ENCODE measurements at places on chromosomes 11 and 22.

DNA sequence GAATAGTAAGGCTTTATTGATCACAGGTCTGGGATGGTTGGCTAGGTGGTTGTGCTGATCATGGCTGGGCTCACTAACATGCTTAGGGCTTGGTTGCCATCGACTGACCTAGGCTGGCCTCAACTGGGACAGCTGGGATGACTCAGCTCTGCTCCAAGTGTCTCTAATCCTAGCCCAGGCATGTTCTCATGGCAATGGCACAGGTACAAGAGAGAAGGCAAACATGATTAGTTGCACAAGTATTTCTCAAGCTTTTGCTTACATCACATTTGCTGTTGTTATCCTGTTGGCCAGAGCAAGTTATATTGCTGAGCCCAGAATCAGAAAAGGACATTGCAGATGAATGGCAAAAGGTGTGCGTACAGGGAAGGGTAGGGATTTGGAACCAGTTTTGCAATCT, 68.5 kb upstream of the SLC35C1 start:
- no peak for DNase-seq

GRCh38 chr22:21450858-21451353, 16.3 kb upstream of the TMEM191C start:
- no peak for DNase-seq

- no peak for DNase-seq
Observed at GRCh38 chr11:93672280-93672679, 10.8 kb downstream of the CEP295 start.

GRCh38 chr22:20044495-20045151, 23.7 kb downstream of the TANGO2 start:
- no peak for DNase-seq

DNA sequence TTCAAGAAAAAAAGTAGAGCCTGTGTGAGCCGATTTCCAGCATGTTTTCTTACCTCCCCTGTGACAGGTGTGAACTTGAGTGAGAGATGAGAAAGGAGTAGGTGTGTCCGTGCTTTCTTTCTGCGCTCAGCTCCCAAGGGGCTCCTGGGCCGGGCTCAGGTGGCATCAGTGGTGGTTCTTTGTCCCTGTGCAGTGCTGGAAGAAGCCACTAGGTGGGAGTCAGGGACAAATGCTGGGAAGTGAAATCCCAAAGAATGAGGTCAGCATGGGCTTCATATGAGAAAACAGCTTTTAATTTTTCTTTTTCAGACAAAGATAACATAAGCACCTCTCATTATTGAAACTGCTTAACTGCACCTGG, 57.8 kb downstream of the PPFIBP2 start:
- DNase-seq: no peak

DNA sequence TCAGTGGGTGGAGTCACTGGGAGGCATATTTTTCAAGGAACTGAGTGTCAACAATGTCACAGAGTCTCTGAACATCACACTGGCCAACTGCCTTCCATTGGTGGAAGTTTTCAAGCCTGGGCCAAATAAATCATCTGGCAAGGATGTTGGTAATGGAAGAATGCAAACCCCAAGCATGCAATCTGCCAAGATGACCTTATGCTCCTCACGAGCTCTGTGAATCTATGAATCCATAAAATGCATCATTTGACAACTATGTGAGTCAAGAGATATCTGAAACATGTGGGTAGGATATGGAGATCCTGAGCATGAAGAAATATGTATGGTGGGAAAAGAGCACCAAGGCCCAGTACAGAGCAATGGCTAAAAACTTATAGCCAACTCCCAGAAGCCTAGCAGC, 122.2 kb downstream of the PLEKHA7 start:
- DNase-seq: no peak

- DNase-seq: no peak
Observed at GRCh38 chr22:43159484-43160178, 8.3 kb downstream of the TSPO start.

DNA sequence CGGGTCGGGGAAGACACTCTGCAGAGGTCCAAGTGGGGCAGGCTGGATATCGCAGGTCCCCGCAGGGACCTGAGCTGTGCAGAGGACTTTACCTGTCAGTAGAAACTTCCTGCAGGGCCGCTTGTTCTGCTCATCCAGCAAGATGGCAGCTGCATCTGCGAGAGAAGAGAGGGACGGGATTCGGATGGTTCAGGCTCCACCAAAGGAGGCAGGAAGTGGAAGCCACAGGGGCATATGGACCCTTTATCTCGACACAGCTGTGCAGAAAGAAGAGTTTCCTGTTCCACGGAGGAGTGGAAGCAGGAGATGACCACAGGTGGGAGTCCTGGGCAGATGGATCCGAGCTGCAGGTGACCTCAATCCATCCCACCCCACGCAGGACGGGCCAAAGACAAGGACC, 22.5 kb downstream of the CABP7 start:
- no peak for DNase-seq

DNA sequence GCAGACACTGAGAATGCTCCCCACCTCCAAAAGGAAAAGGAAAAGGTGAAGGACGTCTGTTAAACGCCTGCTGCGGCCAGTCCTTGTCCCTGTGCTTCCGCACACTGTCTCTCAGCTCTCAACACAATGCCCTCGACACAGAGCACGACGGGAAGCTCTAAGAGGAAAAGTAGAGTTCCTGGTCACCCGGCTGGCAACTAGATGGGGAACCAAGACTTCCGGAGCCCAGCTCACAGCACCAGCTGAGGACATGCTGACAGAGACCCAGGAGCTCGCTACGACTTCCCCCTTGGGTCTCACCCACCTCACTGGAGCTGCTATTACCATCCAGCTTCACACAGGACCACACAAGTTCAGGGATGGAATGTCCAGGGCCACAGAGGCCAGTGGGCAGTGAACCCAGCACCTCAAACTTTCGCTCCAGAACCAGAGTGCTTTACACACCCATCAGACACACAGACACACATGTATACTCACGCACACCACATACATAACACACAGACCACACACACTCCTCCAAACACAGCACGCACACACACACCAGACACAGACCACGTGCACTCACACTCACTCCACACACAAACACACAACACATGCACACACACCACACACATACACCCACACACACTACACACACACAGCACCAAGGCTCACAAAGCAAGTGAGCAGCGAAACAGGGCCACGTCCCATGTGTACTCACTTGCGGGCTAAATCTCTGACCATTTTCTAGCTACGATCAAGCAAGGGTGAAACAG, 9.6 kb downstream of the SULT4A1 start:
- DNase-seq: no peak

DNA sequence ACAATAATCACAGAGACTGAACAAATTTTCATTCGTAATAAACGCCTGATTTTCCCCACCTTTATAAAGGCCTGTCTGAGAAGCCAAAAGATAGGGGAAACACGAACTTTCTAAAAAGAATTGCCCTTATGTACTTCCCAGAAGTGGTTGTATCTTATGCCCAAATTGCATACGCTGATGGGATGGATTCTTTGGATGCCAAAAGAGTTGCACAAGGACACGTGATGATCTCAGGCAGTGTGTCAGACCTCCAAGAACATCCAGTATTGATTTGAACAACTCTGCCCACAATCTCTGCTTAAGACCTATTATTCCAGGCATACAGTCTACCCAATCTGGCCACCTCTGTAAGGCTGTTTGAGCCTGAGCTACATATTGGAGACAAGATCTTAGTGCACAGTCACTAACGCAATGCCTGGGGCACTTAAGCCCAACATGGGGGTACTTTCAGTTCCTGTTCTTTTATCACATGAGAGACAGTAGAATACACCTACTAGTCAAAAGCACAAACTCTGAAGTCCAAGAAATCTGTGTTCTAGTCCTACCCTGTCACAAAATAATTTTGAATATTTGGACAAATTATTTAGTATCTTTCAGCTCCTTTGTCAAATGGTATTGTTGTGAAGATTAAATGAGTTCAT, 38.9 kb downstream of the OR10A6 start:
- DNase-seq: no peak

DNA sequence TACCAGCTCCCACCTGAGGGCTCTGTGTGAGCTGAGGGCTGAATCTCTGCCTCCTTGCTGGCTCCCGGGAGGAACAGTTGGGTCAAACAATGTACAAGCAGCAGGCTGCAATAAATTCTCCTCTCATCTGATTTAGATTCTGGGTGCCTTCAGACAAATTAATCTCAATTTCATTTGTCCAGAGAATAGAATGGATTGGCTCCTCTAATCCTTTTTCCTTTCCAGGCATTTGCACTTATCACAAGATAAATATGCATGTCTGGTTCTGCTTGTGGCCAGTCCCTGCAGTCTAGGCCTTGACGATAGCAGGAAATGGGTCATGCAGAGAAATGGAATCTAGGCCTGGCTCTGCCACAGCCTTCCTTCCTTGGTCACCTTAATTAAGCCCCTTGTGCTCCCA, 28.7 kb downstream of the UPB1 start:
- DNase-seq: no peak

- DNase-seq: no peak
Observed at GRCh38 chr11:28488336-28488735, 380.1 kb downstream of the METTL15 start.

- DNase-seq: no peak
Observed at GRCh38 chr11:114192841-114193389, 103.3 kb upstream of the NNMT start.

DNA sequence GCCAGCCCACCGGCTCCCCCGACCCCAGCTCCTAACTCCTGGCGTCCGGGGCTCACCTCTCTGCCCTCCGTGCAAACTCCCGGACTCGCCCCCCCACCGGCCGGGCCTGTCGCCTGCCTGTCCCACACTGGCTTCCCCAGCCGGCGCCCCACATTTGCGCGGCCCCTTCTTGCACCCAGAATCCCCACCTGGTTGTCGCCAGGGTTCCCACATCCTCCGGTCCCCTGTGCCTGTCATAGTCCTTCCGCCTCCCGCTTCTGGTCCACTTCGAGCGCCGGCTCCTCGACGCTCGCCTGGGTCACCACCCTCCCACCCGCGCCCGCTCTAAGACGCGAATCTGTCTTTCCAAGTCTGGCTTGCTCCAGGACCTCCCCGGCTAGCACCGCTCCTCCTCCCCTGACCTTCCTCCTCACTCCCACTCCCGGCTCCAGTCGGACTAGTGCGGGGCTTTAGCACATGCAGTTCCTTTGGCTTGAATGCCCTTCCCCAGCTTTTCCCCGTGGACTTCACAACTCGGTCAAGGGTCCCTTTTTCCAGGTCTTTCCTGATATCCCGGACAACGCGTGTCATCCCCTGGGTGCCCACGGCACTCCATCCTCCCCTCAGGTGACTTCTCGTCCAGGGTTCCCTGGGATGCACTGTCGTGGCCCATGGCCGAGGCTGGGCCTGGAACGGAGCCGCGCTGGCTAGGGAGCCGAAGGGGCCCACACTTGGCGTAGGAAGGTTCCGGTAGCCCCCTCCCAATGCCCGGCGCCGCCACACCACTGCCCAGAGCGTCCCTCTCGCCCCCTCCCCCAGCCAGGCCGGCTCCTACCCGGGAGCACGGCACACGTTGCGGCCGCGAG, 635 bp downstream of the SCARF2 start:
- no peak for DNase-seq

- DNase-seq: no peak
Observed at GRCh38 chr11:16713594-16713993, 24.9 kb upstream of the C11orf58 start.

GRCh38 chr11:76856106-76856505, 4.6 kb upstream of the ACER3 start:
- no peak for DNase-seq

GRCh38 chr22:30295576-30295975, 6.3 kb upstream of the CASTOR1 start:
- DNase-seq: no peak

- DNase-seq: peak; percentile 92
Observed at GRCh38 chr22:42553475-42554361, at the start of gene SERHL2. TSS of gene SERHL2 (plus strand) at chr22:42553956. CDS start at chr22:42554021, 65 bp downstream.

DNA sequence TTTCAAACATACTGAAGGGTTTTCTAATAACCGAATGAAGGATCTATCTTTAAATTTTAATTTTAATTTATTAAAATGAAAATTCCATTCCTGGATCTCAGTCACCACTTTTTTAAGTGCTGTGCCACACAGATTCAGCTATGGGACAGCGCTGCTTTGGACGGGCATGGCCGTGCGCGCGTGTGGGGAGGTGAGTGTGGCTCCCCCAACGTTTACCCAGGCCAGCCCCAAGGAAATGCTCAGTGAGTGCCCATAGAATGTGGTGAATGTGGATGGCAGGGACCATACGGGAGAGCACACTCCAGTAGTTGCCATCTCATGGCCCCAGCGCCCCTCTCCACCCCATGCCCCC, 88.0 kb upstream of the KCNQ1OT1 start:
- DNase-seq: no peak
